ENCODE measurements at places on chromosomes 3 and 15. TPM values are rescaled to one million over a fixed set of nuclear protein-coding genes. Genes with fewer than 3 reads are reported as not detected.

The CHRM5 gene
- total RNA-seq, result not detected

The OXSR1 gene
- 17.3 TPM for total RNA-seq

The CCR5 gene
- total RNA-seq, result not detected

The SELENOT gene
- 138 TPM for total RNA-seq

The KBTBD12 gene
- not detected for total RNA-seq

The FAM174B gene
- 78.0 TPM for total RNA-seq

The NRG4 gene
- 3.3 TPM for total RNA-seq

The TTLL3 gene
- 1.4 TPM for total RNA-seq

The RLBP1 gene
- total RNA-seq, result not detected

The KIF15 gene
- 9.8 TPM for total RNA-seq

The ATG7 gene
- total RNA-seq, result 95.3 TPM

The CASR gene
- not detected for total RNA-seq

DNA sequence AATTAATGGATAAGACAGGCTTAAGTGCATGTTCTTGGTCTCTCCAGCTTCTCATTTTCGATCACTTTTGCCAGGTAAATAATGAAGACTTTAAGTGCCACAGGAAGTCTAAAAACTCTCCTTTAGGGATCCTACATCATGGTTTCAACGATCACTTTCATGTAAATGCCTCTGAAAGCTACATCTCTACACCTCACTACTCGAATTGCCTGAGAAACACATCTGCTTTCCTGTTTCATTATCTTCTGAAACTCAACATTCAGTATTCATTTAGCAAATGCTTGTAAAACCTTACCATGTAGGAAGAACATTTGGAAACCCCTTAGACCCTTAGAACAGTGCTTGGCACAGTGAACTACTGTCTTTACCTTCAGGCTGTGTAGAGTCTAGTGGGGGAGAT is 16.2 kb downstream of the THAP10 start:
- no peak for DNase-seq

DNA sequence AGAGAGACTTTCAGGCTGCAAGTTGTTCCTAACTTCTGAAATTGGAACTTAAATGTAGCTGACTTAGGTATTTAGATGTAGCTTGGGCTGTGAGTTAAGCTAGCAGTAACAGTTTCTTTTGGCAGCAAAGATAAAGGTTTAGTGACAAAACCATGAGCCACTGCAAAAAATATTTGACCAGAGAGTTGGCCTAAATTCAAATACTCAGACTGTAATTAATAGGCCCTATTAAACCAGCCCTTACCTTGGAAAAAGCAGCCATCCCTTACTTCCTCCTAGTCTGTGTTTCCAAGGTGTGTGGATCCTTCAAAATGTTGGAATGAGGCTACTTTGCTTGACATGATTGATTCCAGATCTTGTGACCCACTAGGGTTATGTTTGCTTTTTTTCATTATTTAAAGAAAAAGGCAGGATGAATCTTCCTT is 8.2 kb downstream of the TPM1 start:
- peak; percentile 78 for DNase-seq

DNA sequence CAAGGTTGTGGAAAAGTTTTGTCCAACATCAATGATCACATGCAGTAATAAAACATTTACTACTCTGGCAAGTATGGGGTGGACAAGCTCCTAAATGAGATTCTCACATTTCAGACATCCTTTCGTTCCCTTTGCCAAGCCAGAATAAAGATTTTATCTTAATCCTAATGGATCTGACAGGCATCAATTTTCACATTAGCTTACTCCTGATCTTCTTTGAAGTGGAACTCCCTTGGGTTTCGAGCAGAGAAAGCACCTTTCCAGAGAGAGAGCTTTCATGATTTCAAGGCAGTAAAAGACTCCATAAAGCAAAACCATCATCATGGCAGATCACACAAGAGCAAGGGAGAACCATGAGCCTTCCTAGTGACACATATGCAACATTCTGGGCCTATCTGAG is 27.3 kb upstream of the EID1 start:
- DNase-seq, result no peak

DNA sequence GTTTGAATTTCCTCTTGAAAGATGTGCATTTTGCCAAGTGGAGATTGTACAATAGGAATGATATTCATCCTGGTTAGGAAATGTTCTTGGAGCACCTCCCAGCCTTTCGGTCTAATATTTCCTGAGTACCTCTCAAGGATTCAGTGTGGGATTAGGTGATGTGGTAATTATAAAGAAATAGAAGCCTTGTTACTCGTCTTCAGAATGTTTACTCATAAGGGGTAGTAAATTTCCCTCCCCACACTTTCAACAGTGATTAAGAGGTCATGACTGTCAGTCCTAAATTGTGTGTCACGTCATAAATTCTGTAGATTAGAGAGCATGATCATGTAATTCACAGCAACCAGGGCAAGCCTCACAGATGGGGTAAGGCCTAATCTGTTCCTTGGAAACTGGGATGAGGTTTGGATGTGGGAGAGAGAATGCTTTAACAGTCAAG is 633.1 kb upstream of the TBL1XR1 start:
- DNase-seq, result no peak

- no peak for DNase-seq
These were observed 323.5 kb downstream of the ULK4 start for GRCh38 chr3:41638381-41638780.

- DNase-seq, result no peak
These were observed 35.5 kb downstream of the STAG1 start for GRCh38 chr3:136716629-136717028.

- DNase-seq, result no peak
These were observed 1.4 kb downstream of the SLTM start for GRCh38 chr15:58931987-58932588.

GRCh38 chr15:29672446-29672845 is 149.8 kb downstream of the TJP1 start:
- no peak for DNase-seq

- no peak for DNase-seq
These were observed 904.0 kb downstream of the TBL1XR1 start for GRCh38 chr3:176293276-176293675.

GRCh38 chr3:132038198-132038825 is 3.5 kb upstream of the CPNE4 start:
- DNase-seq, result peak; percentile 31

DNA sequence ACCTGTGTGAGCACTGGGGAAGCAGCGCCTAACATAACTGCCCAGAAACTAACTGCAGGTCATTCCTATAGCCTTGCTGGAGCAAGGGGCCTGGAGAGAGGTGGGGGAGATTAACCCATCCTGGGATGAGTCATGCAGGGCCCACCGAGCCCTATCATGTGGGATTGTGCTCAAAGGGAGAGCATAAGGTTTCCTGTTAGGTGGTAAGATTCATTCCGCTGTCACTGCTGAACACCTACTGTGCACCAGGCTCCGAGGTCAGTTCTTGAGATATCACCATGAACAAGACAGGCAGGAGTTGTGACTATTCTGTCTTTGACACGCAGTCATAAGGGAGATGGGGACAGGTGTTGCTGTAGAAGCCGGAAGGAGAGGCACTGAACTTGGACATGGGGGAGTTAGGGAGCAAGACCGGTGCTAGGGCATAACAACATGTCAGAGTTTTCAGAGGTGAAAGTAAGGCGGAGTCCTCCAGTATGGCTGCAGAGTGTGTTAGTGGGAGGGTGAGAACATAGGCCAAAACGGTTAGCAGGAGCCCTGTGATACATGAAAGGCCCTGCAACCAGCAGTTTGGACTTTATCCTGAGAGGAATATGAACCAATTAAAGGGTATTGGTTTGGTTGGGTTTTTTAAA is 2.4 kb downstream of the SLC25A38 start:
- DNase-seq, result no peak

GRCh38 chr3:38528457-38528856 is 32.3 kb downstream of the EXOG start:
- no peak for DNase-seq

- no peak for DNase-seq
These were observed 33.9 kb downstream of the KBTBD8 start for GRCh38 chr3:67031986-67032385.

GRCh38 chr3:108755686-108756085 is 1.5 kb downstream of the RETNLB start:
- no peak for DNase-seq

GRCh38 chr3:187079090-187080022 is 59.9 kb downstream of the RPL39L start:
- DNase-seq, result no peak

GRCh38 chr15:72833561-72833960 is 50.0 kb upstream of the ADPGK start:
- DNase-seq, result no peak

DNA sequence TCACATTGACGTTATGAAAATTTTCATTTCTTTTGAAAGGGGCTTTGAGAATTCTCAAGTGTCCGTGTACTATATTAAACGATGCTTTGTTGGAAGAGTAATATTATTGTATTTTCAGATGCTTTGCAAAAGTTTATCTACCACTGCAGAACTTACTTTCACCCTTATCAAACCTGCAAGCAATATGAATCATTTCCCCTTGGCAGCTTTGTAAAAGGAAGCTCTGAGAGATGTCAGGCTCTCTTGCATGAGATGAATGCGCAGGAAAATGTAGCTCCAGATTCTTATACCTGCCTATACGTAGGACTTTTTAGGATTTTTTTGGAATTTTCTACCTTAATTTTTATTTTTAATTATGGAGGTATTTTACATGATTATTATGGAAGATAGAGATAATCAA is 34.5 kb downstream of the GPD1L start:
- no peak for DNase-seq

GRCh38 chr3:109369510-109369909 is 32.2 kb upstream of the DPPA4 start:
- DNase-seq, result no peak

- peak; percentile 94 for DNase-seq
These were observed 10.6 kb downstream of the CISH start for GRCh38 chr3:50600841-50601591.

GRCh38 chr15:55564347-55565145 is 23.6 kb downstream of the PYGO1 start:
- no peak for DNase-seq

- no peak for DNase-seq
These were observed 39.4 kb downstream of the RAB6B start for GRCh38 chr3:133856316-133856715.

- no peak for DNase-seq
These were observed 117.7 kb downstream of the MYLK start for GRCh38 chr3:123766193-123767008.

DNA sequence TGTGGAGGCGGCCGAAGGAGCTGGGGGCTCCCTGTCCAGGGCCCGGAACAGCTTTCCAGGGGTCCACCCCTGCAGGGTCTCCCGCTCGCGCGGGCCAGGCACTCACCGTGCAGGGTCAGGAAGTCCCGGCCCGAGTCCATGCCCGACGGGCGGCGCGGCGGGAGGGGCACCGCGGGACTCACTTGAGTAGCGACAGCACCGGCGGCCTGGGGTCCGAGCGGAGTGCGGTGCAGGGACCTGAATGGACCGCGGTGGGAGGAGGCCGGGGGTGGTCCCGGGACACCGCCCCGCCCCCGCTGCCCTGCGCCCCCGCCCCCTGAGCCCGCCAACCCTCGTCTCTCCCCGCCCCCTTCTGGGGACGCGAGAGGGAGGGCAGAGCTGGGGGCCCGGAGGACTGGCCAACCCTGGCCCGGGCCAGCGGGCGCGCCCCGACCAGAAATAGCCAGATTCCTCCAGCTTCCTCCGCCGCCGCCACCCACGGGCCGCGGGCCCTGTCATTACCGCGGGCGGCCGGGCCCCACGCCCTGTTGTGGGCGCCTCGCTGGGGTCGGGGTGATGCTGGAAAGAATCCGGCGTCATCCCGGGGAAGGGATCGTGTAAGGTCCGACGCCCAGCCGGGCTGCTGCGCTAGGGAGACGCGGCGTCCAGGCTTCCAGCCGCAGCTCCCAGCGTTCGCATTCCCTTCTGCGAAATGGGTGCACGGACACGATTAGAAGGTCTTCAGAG is at the start of gene PLCD1:
Gene PLCD1 (minus strand): TSS at position 243 of the 726 bp plus-strand sequence. CDS start 103 bp downstream, at position 140.
- no peak for DNase-seq

DNA sequence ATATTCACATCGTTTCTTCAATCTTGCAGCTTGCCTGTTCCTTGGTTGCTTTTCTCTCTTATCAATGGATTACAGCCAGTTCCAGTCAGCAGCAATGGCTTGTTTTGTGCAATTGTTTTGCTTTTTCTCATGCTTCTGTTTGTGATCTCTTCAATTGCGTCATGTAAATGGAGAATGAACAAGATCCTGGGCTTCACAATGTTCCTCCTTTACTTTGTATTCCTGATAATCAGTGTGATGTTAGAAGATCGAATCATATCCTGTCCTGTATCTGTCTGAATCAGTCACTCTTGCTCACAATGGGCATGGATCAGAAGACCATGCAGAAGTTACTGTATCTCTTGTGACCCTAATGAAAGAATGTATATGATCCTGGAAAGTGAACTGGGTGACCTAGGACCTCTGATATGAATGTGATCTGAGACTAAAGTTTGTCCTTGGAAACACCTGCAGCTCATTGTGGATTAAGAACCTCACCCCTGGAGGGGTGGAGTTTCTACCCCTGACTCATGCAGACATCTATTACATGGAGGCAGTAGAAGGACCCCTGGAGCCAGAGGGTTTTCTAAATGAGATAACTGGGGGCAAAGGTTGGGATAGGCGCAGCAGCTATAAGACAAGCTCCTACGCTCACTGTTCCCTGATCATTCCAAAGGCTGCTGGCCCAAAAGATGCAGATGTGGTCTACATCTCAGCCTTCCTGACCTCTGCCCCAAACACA is 32.2 kb downstream of the SLC24A1 start:
- DNase-seq, result no peak

DNA sequence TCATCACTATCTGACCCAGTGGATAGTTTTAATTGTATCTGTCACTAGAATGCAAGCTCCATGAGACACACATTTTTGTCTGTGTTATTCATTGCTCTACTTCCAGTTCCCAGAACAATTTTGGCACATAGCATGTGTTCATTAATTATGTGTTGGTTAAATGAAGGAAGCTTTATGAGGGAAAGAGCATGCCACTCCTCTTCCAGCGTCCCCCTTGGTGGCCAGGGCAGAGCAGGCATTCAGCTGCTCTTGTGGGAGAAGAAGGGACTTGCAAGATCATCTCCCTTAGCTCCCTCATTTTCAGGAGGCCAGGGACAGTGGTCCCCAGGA is 489 bp upstream of the GALNT15 start:
- no peak for DNase-seq

Data from Caki2 (cell line).